CD4-positive, alpha-beta T cell treated with Interleukin-10 for 1 hour (primary cell): ENCODE measurements at places on chromosomes 16 and 17.

DNA sequence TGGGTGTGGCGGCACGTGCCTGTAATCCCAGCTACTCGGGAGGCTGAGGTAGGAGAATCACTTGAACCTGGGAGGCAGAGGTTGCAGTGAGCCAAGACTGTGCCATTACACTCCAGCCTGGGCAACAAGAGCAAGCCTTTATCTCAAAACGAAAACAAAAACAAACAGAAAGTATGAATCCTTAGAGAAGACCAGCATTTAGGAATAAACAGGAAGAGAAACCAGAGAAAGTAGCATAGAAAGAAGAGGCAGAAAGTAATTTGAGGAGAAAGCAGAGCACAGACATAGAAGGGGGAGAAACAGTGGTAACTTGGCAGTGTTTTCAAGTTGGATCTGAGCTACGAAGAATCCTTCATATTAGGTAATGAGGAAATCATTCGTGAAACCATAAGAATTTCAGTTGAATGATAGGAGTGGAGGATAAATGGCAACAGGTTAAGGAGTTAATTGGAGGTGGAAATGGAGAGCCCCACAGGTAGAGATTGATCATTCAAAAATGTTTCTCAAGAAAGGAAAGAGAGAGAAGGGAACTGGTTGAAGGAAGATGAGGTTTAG lies 9.7 kb upstream of the CCL2 start:
- DNase-seq: no peak

DNA sequence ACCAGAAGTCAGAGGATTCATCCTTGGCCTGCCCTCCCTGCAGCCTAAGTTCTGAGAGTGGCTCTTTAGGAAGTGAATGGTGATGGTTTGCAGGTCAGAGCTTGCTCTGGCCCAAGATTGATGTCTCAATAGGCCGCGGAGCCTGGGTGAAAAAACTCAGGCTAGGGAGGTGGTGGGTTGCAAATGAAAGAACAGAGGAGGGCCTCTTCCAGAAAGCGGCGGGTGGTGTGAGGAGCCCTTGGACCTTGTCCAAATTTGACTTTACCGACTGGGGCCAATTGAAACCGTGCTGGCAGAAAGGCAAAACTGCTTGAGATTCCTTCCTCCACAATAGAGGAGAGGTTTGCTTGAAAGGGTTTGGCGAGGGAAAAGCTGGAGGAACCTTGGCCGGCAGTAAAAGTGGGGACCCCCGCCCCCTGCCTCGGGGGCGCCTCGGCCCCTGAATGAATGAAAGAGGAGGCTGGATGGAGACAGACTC lies 331.3 kb downstream of the SEC14L1 start:
- DNase-seq: no peak

GRCh38 chr17:78032166-78032565 lies 73.7 kb downstream of the TNRC6C start:
- DNase-seq: no peak

- peak; percentile 23 for DNase-seq
Measured at GRCh38 chr16:72482695-72483094, 310.7 kb upstream of the PMFBP1 start.

- DNase-seq: no peak
Measured at GRCh38 chr16:13829697-13830299, 90.2 kb upstream of the ERCC4 start.

DNA sequence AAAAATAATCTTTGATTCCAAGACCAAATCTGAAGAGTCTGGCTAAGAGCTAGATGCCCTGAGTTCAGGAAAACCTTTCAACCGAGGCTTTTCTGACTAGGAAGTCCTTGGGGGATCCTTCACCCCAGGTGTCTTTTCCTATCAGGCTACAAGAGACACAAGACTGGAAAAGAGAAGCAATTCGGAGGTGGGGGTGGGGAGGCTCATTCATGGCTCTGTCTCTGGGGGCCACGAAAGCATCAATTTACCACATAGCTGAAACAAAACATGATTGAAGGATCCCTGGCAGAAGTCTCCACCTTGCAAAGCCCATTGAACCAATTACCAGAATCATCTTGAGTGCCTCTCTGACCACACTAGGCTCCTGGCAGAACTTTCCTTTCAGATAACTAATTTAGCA lies 239.8 kb upstream of the SALL1 start:
- DNase-seq: no peak

GRCh38 chr16:62846399-62847057 lies 810.3 kb upstream of the CDH8 start:
- DNase-seq: no peak

- DNase-seq: no peak
Measured at GRCh38 chr17:40538019-40538935, 27.0 kb downstream of the CCR7 start.

GRCh38 chr17:62084585-62084984 lies 19.5 kb upstream of the MED13 start:
- DNase-seq: no peak

- no peak for DNase-seq
Measured at GRCh38 chr17:55210292-55210691, 54.5 kb upstream of the HLF start.
